ENCODE measurements at places on chromosomes 5 and 9. TPM values are rescaled to one million over a fixed set of nuclear protein-coding genes. Genes with fewer than 3 reads are reported as not detected.
A peak's percentile ranks its signal among the peaks of the same experiment; 100 is the strongest.

DNA sequence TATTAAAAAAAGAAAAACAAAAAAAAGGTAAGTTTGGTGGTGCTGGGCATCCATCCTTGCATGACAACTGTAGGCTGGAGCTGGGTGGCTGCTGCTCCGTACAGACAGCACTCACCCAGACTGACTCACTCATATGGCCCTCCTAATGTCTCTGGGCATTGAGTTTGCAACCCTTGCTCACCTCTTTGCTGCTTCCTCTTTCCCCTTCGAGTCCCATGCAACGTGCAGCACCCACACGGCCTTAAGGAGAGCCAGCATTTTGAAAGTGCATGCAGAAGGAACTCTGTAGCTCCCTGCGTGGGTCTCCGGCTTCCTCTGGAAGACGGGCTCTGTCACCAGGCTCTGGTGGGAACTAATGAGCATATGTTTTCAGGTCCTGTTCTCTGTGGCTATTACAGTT is 60.5 kb upstream of the ENTREP1 start:
- DNase-seq = no peak

DNA sequence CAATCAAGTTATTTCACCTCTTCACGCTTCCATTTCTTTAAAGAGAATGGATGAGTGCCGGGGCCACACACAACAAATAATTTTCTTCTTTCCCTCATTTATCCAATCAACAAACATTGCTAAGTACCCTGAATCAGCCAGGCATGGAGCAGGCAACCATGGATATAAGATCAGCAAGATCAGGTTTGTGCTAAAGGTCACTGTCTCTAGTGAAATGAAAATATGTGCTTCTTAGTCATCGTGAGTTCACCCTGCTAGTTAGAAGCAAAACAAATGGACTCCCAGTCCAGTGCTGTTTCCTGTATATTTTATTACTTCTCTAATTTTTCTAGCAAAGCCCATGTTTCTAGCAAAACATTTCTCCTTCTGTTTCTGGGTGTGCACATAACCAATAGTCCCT is 629.2 kb downstream of the BNC2 start:
- no peak for DNase-seq

IL11RA gene
- 103 TPM for polyA plus RNA-seq

- no peak for DNase-seq
Observed at GRCh38 chr9:36818242-36818938, 215.7 kb downstream of the PAX5 start.

GRCh38 chr9:101235105-101235866 is 149.5 kb downstream of the BAAT start:
- peak; percentile 27 for DNase-seq

SEMA5A gene
- polyA plus RNA-seq = 27.6 TPM

- no peak for DNase-seq
Observed at GRCh38 chr9:137912671-137913070, 35.1 kb downstream of the CACNA1B start.

GRCh38 chr9:98539954-98540353 is 168.8 kb downstream of the GABBR2 start:
- no peak for DNase-seq

LCN1 gene
- polyA plus RNA-seq = not detected

CDKN2AIPNL gene
- 27.7 TPM for polyA plus RNA-seq

CCL21 gene
- 25.3 TPM for polyA plus RNA-seq

DNA sequence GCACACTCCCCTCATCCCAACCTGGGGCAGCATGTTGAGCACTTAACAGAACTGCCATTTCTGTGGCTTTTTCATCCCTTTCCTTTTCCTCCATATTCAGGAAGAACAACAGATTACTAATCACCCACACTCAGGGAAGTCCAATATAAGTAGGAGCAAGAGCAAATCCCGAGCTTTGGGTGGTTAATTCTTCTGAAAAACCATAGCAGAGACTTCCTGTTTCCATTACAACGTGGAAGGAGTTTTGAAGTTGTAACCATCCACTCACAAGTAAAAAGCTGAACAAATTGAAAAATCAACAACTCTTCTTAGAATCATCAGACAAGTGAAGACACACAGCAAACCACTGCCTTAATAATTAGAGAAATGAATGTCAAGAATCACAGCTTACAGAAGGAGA is 8.2 kb downstream of the CTSL start:
- DNase-seq = no peak

FSD1L gene
- polyA plus RNA-seq = 18.4 TPM

DNA sequence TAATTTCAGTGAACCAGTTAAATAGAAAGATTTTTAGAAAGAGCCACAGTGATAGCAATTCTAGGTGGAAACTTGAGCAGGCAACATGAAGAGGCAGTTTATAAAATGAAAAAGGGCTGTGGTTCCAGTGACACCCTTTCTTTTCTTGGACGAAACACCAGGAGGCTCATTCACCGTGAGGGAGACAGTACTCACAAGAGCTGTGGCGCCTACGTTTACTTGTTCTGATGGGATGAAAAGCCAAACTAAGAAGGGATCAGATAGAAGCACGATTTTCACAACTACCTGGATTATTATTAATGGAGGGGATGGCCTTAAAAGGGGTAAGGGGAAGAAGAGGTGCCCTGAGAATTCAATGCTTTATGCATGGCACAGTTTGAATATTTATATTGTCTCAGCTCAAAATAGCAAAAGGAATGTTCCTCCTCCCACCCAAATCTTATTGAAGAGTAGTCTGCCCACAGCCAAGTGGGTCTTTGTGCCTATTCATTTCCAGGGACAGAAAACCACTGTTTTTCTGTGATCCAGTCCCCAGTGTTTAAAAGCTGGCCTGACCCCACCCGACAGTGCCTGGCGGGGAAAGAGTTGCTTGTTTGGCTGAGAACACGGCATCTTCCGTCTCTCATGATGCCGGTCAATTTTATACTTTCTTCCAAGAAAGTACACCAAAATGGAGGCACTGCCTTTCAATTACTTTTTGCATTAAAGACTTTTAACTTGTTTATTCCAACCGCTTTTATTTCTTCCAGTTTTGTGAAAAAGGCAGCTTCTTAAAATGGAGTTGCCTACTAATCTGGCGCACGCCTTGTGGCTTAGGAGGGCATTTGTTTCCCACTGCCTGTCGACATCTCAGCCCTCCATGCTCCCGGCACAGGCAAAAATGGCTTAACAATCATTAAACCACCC is 51.9 kb downstream of the HABP4 start:
- DNase-seq = no peak

DNA sequence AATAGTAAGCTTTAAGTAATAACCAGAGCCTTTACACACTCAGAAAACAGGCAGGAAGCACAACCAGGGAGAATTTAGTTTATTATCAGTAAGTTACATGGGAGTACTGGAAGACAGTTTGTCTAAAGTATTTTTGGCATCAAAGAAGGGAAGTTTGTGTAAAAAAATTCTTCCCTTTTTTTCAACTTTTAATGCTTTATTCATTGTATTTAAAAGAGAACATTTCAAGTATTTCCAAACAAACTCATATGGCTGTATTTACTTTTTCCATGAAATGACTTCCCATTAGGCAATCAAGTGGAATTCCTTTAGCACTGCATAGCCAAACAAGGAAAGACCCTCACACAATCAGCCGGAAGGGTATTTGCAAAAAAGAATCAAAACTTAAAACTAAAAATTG is 26.7 kb downstream of the RNF145 start:
- DNase-seq = no peak

CCL28 gene
- 0.67 TPM for polyA plus RNA-seq

RAB3C gene
- polyA plus RNA-seq = 0.12 TPM

LMX1B gene
- 0.25 TPM for polyA plus RNA-seq

- no peak for DNase-seq
Observed at GRCh38 chr9:76414661-76415060, 20.4 kb upstream of the RFK start.

GRCh38 chr9:14014218-14014617 is 299.7 kb downstream of the NFIB start:
- DNase-seq = no peak

AHRR gene
- 2.2 TPM for polyA plus RNA-seq

GRCh38 chr9:112664531-112664930 is 53.4 kb downstream of the INIP start:
- DNase-seq = no peak

DNA sequence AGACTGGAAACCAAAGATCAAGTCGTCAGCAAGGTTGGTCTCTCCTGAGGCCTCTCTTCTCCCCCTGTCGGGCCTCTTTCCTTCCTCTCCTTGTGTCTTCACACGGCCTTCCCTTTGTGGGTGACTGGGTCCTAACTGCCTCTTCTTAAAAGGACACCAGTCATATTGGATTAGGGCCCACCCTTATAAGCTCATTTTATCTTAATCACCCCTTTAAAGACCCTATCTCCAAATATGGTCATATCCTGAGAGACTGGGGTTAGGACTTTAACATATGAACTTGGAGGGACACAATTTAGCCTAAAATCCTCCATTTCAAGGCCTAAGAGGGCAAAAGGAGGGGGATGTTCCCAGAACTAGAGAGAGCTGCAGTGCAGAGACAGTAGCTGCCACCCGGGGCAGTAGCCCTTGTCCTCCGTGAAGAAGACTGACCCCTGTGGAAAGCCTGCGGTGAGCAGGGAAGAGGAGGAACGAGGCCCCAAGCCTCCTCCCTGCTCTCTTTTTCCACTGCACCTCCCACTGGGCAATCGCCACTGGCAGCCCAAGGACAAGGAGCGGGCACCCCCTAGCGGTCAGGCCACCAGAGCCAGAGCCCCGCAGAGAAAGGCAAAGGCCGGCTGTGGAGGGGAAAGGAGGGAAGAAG is 34.9 kb downstream of the CFAP90 start:
- peak; percentile 23 for DNase-seq

DNA sequence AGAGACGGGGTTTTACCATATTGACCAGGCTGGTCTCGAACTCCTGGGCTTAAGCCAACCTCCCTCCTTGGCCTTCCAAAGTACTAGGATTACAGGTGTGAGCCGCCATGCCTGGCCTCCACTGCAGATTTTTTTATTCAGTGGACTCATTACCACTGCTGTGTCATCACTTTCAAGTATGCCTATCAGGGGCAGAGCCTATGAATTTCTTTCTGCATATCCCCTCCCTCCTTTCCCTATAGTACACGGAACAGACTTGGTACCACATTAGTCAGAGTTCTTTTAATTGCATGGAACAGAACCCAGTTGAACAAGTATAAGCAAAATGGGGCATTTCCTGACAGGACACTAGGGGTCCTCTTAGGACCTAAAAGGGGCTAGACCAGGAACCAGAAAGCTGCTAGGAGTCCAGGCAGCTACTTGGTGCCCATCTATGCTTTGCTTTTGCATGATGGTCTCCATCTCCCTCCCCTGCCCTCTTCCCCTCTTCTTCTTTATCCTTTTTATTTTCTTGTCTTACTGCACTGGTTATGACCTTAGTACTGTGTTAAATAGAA is 5.8 kb downstream of the BSPRY start:
- DNase-seq = no peak

- DNase-seq = no peak
Observed at GRCh38 chr9:129889122-129889940, 54.1 kb downstream of the USP20 start.

- DNase-seq = no peak
Observed at GRCh38 chr5:37039824-37040223, 163.3 kb downstream of the NIPBL start.

GRCh38 chr9:93562157-93562556 is 14.2 kb upstream of the PHF2 start:
- DNase-seq = no peak

- no peak for DNase-seq
Observed at GRCh38 chr5:33338336-33339110, 102.2 kb upstream of the TARS1 start.

DNA sequence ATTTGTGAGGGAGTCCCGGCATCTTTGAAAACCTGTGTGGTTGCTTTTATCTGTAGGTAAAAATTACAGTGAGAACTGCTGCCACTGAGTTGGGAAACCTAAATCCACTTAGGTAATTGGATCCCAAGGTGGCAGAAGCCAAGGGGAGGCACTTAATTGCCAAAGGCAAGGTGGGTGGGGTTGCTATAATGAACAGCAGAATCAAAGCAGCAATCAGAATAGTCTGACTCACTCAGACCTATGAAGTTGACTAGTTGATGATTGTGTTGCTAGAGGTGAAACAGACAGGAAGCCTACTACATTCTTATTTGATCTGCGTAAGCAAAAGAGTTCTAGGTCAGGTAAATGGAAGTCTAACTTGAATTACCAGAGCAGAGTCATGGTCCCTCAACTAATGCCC is 17.3 kb upstream of the BICD2 start:
- no peak for DNase-seq

DNA sequence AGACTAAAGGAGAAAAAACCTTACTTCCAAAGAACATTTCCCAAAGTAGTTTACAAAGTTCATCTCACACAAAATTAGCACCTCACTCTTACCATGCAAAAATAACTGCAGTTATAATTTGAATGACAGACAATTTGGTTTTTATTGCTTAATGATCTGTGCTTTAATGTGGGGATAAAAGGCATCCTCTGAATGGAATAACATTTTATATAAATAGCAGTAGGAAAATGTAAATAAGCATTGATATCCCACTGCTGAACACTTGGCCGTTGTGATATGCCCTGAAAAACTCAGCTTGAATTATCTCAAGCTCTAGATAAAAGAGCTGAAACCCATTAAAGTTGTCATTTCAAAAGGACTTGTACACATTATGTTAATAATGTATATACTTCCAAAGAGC is 93.2 kb downstream of the OSMR start:
- no peak for DNase-seq

DNA sequence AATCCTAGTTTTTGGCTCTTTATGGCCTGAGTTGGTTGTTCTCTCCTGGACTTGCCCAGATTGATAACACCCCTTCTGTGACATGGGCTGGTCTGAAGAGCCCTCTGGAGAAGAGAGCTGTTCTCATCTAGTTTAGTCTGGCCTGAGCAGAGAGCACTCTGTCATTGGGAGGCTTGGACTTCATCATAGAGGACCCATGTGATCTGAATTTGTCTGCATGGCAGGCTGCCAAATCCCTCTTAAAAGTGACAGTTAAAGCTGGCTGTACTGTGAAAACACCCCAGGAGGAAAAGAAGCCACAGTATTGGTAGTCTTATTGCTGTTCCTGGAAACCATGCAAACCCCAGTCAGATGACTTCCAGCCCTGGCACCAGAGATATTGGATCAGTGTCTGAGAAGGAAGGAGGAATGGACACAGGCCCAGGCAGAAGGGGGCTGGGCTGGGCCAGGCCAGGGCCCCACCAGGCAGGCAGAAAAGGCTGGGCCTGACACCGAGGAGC is 3.7 kb upstream of the WDR31 start:
- DNase-seq = peak; percentile 66

GRCh38 chr5:143968071-143968878 is 156.3 kb downstream of the HMHB1 start:
- peak; percentile 51 for DNase-seq

SCAI gene
- polyA plus RNA-seq = 10.3 TPM

C5 gene
- 5.9 TPM for polyA plus RNA-seq

GRCh38 chr9:75071530-75072122 is 16.3 kb downstream of the NMRK1 start:
- no peak for DNase-seq

MYMK gene
- 75.9 TPM for polyA plus RNA-seq

GRCh38 chr9:91963711-91964240 is 13.7 kb upstream of the ROR2 start:
- no peak for DNase-seq

FGD3 gene
- polyA plus RNA-seq = 7.2 TPM

HAND1 gene
- polyA plus RNA-seq = not detected

GRCh38 chr9:22010866-22011625 is 1.9 kb upstream of the CDKN2B start:
- DNase-seq = no peak

All from muscle of back (tissue), 13 donors.